Activated CD4-positive, alpha-beta T cell treated with anti-CD3 and anti-CD28 coated beads for 36 hours (primary cell): ENCODE measurements at places on chromosomes 13 and 19.

DNA sequence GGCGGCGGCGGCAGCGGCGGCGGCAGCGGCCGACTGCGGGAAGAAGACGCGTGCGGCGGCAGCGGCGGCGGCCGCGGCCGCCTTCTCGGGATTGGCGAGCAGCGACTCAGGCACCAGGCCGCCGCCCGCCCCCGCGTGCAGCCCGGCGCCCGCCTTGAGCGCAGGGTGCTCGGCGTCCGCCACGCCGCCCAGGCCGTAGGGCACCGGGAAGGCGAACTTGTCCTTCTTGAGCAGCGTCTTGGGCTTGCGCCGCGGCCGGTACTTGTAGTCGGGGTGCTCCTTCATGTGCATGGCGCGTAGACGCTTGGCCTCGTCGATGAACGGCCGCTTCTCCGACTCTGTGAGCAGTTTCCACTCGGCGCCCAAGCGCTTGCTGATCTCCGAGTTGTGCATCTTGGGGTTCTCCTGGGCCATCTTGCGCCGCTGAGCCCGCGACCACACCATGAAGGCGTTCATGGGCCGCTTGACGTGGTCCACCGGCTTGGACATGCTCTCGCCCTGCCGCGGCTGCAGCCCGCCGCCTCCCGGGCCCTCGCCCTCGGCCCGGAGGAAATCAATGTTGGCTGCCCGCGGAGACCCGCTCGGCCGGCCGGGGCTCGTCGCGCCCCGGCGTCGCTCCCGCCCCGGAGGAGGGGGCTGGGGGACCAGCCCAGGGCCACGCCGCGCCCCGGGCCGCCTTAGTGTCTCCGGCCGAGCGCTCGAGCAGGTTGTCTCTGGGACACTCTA, 621 bp downstream of the SOX21 start:
- peak; percentile 53 for DNase-seq

DNA sequence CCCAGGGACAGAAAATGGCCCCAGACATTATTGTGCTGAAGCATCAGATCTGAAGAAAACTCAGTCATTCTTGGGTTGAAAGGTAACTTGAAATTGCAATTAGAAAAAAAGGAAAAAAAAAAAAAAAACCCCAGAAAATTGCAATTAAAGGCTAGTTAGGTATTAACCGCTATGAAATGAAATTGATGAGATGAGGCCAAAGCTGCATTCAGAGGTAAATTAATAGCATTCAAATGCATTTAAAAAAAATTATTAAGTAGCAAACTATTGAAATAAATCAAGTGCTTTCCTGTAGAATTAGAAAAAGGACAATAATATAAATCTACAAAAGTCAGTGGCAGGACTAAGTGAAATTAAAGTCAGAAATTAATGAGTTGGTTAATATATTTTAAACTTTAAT, 6.4 kb downstream of the PGLS start:
- DNase-seq, result no peak

DNA sequence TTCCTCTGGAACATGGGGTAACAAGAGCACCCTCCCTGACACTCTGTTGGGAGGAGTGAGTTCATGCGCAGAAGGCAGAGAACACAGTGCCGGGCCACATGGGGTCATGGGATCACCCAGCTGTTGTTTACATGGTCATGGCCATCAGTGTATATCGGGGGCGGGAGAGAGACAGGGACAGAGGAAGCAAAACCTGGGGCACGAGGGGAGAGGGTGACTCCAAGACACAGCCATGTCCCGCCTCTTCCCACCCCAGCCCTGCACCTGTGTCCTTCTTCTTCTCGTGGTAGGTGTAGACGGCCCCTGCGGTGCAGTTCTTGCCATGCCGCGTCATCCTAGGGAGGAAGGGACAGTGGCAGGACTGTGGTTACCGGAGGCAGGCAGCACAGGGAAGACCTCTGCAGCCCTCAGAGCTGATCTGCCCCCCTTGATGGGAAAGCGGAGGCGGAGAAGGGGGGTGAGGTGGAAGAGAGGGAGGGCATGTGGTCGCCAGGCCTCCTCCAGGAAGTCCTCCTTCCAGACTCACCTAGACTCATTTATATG, 19.9 kb downstream of the NOSIP start:
- peak; percentile 57 for DNase-seq

- no peak for DNase-seq
Measured at GRCh38 chr13:87889254-87889653, 218.1 kb downstream of the SLITRK5 start.

- no peak for DNase-seq
Measured at GRCh38 chr19:1523412-1524286, at the start of gene PLK5. Gene PLK5, plus strand, starts transcription at chr19:1524077. Its CDS starts 2,920 bp downstream, at chr19:1526997.

DNA sequence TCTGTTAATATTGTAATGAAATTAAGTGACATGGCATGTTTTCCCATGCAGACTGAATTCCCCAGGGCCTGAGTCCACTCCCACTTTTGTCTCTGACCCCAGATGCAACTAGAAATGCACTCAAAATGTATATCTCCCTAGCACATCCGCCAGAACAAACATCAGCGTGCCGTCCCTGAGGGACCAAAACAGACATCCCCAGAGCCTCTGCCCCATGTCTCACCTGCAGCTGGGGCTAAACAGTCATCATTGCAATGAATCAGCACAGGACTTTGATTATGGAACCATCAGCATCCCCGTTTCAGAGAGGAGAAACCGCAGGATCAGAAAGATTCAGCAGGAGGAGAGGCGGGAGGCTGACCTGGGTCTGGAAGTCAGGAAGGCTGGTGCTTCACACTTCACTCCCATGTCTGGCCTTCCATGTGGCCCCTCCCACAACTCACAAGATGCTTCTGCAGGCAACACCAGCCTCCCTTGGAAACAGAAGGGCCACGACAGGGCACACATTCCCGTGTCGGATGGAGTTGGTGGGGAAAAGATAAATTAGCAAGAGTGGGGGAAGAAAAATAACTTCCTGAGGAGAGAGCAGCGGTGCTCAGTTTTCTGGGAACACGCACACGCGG, 130.6 kb upstream of the VSTM2B start:
- no peak for DNase-seq

GRCh38 chr13:45320876-45321629, 19.9 kb downstream of the TPT1 start:
- DNase-seq, result no peak

- no peak for DNase-seq
Measured at GRCh38 chr13:40661875-40662665, 4.4 kb downstream of the FOXO1 start.

DNA sequence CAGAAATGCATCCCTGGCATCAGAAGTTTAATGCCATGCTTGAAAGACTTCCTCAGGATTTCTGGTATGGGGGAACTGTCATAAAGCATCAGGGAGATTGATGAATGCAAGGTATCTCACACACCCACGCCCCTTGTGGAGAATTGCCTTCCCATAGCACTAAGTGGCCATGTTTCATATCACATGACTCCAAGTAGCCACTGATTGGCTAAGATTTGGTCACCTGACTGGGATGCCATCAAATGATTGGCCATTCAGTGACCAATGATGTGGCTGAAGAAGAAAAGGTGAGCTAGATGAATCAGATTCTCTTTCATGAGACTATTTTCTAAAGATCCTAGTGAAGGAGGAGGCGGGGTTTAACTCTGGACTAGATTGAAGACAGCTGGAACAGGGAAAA, 7.3 kb downstream of the KLK8 start:
- no peak for DNase-seq

GRCh38 chr13:64327505-64328194, 2902.5 kb downstream of the PCDH9 start:
- DNase-seq, result no peak

DNA sequence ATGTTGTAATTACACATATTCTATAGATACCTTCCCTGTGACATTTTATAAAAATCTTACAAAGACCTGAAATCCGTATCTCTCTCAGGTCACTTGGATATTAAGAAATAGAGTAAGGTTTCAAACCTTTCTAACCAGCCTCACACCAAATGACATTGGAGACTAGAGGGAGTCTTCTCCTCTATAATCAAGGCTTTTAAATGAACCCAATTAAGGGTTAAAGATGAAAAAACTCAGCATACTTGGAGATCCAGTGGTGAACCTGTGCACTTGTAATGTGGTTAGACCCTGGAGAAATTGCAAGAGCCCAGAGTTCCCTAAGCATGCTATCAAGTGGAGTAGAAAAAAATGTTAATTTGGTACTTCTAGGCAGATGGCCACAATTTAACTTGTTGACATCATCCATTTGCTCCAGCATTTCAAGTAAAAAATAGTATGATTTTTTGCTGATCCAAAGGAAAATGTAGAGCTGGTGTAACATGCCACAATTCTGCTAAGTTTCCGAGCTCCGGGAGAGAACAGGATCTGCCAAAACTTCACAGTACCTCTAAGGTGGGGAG, 554.1 kb upstream of the MIR17HG start:
- DNase-seq, result no peak
